ENCODE measurements at places on chromosomes 6 and 20.

GRCh38 chr20:22687676-22688349 lies 103.4 kb upstream of the FOXA2 start:
- no peak for DNase-seq

- DNase-seq = no peak
These were observed 176.9 kb upstream of the CITED2 start for GRCh38 chr6:139551376-139551775.

GRCh38 chr6:138086573-138087196 lies 20.5 kb downstream of the PERP start:
- DNase-seq = no peak

DNA sequence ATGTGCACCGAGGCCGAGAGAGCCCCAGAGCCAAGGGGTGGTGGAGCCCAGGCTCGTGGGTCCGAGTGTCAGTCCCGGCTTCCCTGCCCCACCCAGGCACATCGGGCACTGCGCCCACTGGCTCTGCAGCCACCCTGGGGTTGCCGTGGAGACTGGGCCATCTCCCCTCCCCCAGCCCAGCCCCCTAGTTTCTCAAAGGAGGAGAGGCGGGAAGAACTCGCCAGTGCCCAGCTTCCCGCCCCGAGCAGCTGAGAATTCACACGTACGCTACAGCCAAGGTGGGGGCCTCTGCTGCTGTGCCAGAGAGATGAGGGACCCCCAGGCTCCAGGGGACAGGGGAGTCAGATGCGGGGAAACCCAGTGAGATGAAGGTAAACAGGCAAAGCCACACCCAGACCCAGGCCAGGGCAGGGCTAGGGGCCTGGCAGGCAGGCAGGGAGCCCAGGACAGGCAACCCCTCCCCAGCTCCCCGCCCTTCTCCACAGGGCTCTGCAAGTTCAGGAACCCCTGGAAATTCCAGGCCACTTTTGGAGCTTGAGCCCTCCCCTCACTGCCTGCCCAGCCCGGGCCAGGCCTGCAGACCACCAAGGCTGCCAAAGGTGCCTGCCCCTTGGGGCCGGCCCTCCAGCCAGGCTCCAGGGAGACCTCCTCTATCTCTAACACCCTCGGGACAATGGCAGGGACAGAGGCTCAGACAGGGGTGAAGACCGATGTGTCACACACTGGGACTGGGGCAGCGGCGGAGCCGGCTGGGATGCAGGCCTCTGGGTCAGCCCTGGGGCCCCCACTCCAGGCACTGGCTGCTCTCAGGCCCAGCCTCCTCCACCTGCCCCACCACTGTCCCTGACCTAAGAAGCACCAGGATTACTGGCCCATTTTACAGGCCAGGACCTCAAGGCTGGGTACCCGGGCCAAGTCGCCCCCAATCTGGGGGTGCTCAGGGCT lies 6.0 kb downstream of the LAMA5 start:
- no peak for DNase-seq

DNA sequence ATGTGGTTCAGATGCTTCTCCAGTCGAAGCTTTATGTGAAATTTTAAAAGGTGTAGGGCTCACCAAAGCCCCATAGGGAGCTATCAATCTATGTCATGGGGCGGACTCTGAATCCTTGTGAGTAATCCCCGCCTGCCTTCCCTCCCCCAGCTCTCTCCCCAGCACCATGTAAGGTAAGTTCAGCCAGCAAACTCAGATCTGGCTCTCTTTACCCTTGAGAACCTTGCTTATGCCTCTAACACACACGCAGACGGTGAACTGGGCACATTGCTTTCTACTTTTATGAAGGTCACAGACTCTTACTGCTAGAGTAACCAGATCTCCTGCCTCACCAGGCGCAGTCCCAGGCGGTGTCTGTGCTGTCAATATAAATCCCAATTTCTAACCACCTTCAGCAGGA lies 82.6 kb upstream of the CNKSR3 start:
- DNase-seq = no peak

DNA sequence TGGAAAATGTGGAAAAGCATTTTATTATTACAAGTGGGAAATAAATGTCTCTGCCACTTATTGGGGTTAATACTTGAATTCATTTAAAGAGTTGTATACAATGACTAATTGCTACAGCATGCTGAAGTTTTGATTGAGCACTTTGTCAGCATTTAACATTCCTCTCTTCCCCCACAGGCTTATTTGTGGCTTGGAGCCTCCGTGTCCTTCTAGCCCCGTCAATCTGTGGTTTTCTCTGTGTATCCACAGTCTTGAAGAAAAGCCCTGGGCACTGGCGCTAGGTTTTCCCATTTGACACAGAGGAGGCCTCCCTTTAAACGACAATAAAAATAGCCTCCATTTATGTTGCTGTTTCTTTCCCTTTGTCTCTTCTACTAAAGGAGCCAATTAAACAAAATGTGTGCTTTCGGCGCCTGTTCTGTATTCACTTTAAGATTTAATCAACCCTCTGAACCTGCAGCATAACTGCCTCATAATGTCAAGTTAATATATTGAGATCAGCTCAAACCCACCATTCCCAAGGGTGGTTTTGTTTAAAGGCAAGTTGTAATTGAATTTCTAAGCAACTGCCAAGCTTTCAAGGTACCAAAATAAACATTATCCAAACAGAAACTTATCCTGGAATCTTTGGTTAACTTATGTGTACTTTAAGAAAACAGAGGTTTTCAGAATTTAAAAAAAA lies 326.6 kb upstream of the RNF24 start:
- no peak for DNase-seq

All from caudate nucleus (tissue), 63 donors.